ENCODE measurements at places on chromosomes 5 and 9. TPM values are rescaled to one million over a fixed set of nuclear protein-coding genes. Genes with fewer than 3 reads are reported as not detected.

DNA sequence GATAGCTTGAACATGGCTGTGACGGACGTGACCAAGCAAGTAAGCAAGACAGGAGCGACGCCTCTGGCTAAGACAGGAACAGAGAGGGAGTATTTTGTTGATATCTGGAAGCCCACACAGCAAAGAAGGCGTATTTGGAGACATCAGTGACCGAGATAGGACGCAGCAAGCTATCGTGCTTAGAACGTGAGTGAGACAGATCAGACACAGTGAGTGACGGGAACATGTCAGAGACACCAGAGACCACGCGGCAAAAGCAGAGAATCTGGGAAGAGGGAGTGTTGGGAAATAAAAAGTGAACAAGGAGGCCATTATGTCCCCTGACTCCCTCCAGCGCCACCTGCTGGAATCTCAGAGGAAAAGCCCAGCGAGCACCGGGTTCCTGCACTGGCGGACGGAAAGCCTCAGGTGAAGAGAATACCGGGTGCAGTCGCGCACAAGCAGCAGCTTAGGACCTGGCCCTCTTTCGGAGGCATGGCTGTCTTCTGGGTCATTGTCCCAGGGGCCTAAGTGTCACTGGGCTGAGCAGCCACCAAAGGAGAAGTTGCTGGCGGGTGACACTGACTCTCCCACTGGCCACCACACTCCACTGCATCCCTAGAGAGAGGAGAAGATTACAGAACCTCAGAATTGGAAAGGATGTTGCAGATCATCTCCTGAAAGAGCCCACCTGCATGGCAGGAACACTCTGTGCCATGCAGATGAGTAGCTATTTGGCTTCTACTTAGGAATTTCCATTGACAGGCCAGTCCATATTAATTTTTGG lies 99.1 kb downstream of the FBXO38 start:
- peak; percentile 58 for DNase-seq

The SIT1 gene
- polyA plus RNA-seq, result 0.89 TPM

The TMEM215 gene
- not detected for polyA plus RNA-seq

DNA sequence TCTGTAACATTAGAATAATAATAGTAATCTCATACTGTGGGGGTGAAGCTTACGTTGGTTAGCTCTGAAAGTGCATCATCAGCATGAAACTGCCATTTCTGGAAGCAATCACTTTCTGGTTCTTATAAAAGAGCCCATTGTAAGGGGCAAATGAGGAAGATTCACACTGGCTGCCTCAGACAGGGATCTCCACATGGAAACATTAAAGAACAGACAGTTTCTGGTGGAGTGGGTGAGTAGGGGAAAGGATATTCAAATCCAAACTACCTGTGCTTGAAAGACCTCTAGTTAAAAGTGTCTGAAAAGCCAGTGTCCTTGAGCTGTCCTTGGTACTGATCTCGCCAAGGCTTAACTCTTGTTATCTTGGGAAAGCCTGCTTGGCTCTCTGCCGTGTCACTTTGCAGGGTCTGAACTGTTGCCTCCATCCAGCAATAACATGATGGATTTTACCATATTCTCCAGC lies 19.1 kb upstream of the SLC31A2 start:
- DNase-seq, result peak; percentile 34
